Central memory CD4-positive, alpha-beta T cell (primary cell): ENCODE measurements at places on chromosomes 6 and 20.

DNA sequence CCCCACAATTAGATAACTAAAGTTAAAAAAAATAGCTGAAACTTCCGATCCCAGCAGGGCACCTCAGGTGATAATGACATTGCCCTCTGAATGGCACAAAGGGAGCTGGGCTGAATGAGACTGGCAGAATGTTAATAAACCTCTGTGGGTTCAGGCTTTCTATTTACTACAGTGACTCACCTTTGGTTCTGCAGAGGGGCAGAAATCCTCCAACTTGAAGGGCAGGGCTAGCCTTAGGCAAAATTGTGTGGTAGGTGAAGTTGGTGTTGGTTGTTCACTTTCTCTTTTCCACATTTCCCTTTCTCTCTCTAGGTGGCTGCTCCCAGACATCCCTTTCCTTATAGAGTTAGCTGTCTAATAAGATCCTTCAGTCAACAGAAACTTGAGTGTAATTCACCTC is 625.2 kb downstream of the EPM2A start:
- DNase-seq: no peak

GRCh38 chr20:43925215-43925614 is 10.6 kb downstream of the TOX2 start:
- DNase-seq: no peak

DNA sequence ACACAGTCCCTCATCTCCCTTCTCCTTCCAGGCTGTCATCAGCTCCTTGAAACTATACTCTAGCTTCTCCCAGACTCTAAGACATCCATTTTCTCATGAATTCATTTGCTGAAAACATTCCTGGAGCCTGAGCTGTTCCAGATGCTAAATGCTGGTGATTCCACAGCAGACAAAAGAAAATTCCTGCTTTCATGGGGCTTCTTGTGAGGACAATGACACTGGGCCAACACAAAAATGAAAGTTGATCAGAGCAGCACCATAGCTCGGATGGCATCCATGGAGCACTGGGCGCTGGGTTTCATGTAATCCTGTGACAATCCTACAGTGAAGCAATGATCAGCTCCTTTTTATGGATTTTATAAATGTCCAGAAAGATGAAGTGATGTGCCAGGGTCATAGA is 47.4 kb upstream of the STX16 start:
- no peak for DNase-seq

GRCh38 chr20:15455279-15455678 is 1117.9 kb upstream of the FLRT3 start:
- no peak for DNase-seq

DNA sequence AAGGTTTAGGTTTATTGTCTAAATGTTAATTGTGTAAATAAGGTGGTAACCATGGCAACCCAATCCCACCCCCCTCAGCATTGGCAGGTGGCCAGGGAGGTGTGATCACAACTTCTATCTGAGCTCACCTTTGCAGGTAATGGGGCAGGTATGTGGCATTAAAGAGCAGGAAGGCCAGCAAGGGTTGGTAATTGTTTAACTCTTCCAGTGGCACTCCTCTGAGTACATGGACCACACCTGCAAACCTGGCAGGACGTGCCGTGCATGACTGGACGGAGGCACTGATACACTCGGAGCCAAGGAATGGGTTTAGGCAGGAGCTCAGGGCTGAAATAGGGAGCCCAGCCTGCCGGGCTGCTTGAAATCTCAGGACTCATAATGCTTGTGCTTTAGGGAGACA is 107.0 kb upstream of the BMP2 start:
- no peak for DNase-seq
